ENCODE measurements at places on chromosomes 11 and 22.
A peak's percentile ranks its signal among the peaks of the same experiment; 100 is the strongest.

GRCh38 chr11:68116126-68116525, 5.1 kb downstream of the CHKA start:
- no peak for DNase-seq

GRCh38 chr22:22706253-22706915, 62.0 kb downstream of the GGTLC2 start:
- no peak for DNase-seq

DNA sequence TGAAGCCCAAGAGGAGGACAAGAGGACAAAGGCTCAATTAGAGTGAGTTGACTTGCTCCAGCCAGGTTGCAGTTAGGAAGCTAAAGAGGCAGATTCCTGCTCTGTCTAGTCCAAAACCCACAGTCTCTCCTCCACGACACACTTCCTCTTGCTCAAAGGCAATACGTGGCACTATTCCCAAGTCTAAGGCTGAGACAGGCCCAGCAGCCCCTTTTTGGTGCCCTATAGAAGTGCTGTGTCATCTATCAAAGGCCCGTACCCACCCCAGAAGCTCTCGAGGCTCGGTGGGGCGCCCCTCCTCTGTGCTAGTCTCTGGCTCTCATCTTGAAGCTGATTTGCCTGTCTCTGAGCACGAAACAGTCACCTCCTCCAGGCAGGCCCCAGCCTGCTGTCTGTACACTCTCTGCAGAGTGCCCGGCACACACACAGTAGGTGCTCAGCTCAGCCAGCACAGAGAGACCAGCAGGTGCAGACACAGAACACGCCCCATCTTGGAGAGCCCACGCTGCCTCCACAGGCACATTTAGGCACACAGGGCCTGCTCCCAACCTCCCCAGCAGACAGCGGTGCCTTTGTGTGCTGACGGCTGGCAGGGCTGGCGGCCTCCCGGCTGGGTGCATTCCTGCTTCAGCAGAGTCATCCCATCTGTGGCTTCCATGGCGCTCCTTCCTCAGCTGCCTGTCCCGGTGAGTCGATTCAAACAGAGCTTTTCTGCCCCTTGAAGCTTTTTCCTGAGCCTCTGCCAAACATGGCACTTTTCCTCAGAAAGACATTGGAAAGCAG, 52.8 kb downstream of the MYH9 start:
- DNase-seq: no peak

GRCh38 chr11:116130122-116130521, 625.9 kb upstream of the CADM1 start:
- no peak for DNase-seq

DNA sequence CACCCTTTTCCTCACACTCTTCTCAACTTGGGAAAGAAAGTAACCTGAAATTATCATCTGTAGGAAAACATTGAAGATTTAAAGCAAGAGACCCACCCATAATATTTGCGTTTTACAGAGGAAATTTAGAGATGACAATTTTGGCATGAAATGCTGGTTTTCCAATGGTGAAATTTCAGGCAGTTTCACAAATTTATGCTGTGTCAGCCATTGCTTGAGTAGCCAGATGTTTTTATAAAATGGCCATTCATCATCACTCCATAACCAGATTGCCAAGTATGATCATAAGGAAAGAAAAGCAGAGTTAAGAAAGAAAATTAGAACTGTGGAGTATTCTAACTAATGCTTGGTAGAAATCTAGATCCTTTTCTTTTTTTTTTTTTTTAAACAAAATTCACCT, 732.9 kb downstream of the NELL1 start:
- DNase-seq: no peak

DNA sequence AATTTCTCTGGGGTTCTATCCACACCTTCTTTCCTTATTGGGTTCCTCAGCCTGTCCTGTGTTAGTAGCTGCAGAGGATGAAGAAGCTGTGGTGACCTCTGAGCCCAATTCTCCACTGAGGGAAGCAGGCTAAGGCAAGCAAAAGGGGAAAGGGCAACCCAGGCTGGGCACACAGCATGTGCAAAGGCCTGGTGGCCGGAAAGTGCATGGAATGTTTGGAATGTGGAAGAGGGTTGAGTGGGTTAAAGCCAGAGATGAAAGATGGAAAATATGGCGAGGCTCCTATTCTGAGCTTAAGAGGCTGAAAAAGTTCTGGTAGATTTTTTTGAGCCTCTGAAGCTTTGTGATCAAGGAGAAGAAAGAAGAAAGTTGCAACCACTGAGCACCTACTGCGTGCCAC, 247.1 kb downstream of the MIAT start:
- DNase-seq: peak; percentile 59

DNA sequence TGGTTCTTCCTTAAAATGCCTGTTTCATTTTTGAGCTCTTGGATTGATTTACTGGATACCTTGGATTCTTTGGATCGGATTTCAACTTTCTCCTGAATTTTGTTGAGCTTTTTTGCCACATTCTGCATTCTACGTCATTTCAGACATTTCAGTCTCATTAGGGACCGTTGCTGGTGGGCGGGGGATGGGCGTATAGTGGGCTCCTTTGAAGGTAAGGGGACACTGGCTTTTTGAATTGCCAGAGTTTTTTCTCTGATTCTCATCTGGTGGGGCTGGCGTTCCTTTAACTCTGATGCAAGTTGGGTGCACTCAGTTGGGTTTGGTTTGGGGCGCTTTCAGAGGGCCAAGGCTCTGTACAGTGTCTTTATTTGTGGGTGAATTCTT, 216.5 kb downstream of the DYNC2H1 start:
- peak; percentile 76 for DNase-seq

- peak; percentile 38 for DNase-seq
Observed at GRCh38 chr11:111414267-111414931, 35.3 kb upstream of the POU2AF1 start.

- DNase-seq: no peak
Observed at GRCh38 chr22:48567213-48567975, 1260.3 kb downstream of the BRD1 start.

- DNase-seq: no peak
Observed at GRCh38 chr11:35155677-35156076, 16.7 kb downstream of the CD44 start.

DNA sequence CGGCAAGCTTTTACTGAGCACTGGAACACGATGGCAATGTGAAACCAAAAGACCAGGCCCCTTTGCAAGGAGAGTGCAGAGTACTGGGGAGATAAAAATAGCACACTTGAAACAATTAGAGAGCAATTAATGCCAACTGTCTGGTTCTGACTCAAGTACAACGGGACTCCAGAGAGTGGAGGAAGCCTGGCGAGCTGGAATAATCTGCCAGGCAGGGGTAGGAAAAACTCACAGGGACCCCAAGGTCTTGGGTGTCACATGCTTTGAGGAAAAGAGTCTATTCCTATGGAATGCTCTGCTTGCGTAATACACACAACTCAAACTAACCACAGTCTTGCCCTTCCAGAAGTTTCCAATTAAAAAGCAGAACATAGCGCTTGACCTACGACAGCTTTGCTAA, 113.0 kb upstream of the CLMP start:
- DNase-seq: no peak

GRCh38 chr22:48320048-48320682, 1507.5 kb downstream of the BRD1 start:
- no peak for DNase-seq

DNA sequence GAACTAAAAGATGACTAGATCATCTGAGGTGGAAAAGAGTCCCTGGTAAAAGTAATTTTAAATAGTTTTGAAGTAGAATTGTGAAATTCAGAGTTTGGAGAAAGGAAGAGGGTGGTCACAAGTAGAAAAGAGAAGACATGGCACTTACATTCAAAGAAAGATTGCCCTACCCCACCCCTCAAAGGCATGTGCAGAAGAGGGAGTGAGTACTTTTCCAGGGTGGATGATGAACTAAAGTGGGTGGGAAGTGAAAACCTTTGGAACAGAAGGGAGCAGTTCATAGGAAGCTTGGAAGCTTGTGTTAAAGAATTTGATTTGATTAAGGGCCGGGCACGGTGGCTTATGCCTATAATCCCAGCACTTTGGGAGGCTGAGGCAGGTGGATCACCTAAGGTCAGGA, 23.6 kb downstream of the SREBF2 start:
- no peak for DNase-seq

- no peak for DNase-seq
Observed at GRCh38 chr11:12247543-12248254, 129.7 kb upstream of the PARVA start.

GRCh38 chr22:36641902-36642640, 61.5 kb downstream of the CACNG2 start:
- DNase-seq: no peak

- DNase-seq: peak; percentile 48
Observed at GRCh38 chr22:48745842-48746788, 1081.6 kb downstream of the BRD1 start.

DNA sequence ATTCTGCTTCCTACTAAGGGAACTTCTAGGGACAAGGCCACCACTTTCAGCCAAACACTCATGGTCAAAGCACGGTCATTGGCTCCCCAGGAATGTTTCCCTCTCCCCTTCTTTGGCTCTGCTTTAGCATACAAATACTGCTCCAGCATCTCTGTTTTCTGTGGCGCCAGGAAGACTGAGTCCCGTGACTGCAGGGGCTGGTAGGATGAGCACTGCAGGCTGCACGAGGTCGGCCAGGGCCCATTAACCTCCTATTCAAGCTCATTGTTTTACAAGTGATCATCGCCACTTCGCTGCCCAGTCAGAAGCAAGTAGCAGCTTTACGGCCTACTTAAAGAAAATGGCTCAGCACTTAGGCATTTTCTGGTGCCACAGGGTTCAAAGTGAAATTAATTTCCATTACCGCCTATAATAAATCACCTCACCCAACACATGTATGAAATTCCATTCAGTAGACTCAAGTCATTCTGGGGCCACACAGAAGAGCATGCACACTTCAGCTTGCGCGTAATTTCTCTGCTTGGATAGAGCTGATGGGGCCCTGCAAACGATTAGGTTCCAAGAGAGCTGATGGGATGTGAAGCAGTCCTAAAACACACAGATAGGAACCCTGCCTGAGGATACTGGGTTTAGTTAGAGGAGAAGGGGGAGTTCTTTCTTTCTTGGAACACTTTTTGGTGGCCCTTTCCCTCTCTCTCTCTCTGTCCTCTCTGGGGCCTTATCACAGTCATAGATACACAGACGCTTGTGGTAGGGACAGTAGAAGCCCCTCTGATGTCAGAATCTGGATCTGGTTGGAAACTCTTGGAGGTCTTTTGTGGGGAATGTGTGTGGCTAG, 173.7 kb downstream of the KIF18A start:
- DNase-seq: peak; percentile 80

DNA sequence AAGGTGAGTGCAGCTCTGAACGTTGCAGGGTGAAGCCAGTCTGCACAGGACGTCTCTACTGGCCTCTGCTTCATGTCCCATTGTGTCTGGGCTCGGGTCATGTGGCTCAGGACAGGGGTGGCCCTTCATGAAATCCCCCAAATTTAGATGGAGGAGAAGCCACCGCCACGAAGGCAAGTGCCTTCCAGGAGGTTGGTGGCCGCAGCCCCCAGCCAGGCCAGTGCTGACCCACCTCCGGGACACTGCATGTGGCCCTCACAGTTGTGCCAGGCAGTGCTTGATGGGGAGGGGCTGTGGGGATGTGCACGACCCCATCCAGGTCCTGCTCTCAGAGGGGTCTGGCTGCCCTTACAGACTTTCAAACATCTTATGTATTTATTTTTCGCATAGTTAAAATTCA, 1311.1 kb downstream of the BRD1 start:
- no peak for DNase-seq

- no peak for DNase-seq
Observed at GRCh38 chr11:1538153-1538552, 33.9 kb downstream of the DUSP8 start.

- peak; percentile 87 for DNase-seq
Observed at GRCh38 chr11:10809373-10810160, 841 bp upstream of the EIF4G2 start.

GRCh38 chr11:65542738-65543390, 15.3 kb downstream of the LTBP3 start:
- no peak for DNase-seq

DNA sequence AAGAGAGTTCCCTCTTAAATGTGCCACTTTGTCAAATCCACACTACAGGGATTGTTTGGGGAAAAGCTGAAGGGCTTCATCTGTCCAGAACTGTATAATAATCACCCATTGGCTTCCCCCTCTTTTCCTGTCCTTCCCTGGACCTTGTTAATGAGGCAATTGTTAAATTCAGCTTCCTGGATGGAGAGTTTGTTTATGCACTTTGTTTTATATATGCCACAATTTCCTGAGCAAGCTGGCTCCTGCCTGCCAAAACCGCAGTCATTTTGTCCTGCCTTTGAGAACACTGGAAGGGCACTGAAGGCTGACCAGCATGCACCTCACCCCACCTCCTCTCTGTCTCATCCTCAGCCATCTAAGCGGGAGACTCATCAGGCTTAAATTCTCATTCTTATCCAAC, 86.2 kb downstream of the MSANTD4 start:
- DNase-seq: no peak

- DNase-seq: no peak
Observed at GRCh38 chr11:4430051-4430450, 19.0 kb upstream of the OR52K2 start.

DNA sequence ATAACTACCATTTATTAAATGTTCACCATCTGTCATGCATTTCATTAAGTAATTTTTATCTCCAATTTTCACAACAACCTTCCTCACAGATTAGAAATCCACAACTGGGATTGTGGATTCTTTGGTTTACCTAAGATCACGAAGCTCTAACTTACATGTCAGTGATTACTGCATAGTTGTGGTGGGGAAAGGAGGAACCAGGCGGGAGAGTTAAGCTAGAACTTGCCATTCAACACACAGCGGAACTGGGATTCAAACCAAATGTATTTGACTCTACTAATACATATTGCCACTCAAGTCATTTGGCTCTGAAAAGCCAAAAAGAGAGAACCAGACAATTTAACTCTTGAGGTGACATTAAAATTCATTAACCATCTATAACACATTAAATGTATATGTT, 10.4 kb upstream of the LAYN start:
- no peak for DNase-seq

GRCh38 chr11:120125024-120125423, 12.9 kb downstream of the TRIM29 start:
- DNase-seq: no peak

DNA sequence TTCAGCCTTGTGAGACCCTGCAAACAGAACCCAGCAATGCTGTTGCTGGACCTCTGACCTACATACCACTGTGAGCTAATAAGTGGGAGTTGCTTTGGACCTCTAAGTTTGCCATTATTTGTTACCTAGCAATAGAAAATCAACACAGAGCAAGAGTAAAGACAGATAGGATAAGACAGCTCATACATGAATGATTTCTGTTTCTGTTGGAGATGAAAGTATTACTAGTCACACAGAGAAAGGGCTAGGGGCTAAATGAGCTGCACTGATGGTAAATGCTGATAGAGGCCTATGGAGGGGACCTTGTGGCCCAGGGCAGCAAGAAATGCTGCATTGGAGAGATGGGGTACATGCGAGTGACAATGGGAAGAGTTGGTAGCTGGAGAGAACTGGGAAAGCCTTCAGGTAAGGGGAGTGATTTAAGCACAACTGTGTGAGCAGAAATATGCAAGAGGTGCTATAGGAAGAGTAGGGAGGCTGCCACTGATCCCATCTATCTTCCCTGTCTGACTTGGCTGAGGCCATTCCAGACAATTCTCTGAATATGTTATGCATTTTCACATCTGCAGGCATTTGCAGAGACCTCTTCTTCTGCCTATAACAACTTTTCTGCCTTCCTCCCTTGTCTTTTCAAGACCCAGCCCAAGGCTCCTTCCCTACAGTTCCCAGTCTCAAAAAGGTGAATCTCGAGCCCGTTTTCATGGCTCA, 46.1 kb upstream of the SYN3 start:
- DNase-seq: no peak

- no peak for DNase-seq
Observed at GRCh38 chr11:94450048-94450447, 43.6 kb downstream of the MRE11 start.

- no peak for DNase-seq
Observed at GRCh38 chr22:47596176-47596690, 833.8 kb downstream of the TBC1D22A start.

Measured in endodermal cell (in vitro differentiated cells).